ENCODE measurements at places on chromosomes 11 and 22.

GRCh38 chr11:129728581-129728980 is 87.1 kb upstream of the TMEM45B start:
- DNase-seq: no peak

GRCh38 chr11:67429038-67429668 is 859 bp downstream of the RPS6KB2 start:
- no peak for DNase-seq

- peak; percentile 96 for DNase-seq
These were observed 8.2 kb upstream of the TBC1D22A start for GRCh38 chr22:46754110-46754799.

- DNase-seq: no peak
These were observed 96.7 kb upstream of the GALNT18 start for GRCh38 chr11:11718511-11718910.

DNA sequence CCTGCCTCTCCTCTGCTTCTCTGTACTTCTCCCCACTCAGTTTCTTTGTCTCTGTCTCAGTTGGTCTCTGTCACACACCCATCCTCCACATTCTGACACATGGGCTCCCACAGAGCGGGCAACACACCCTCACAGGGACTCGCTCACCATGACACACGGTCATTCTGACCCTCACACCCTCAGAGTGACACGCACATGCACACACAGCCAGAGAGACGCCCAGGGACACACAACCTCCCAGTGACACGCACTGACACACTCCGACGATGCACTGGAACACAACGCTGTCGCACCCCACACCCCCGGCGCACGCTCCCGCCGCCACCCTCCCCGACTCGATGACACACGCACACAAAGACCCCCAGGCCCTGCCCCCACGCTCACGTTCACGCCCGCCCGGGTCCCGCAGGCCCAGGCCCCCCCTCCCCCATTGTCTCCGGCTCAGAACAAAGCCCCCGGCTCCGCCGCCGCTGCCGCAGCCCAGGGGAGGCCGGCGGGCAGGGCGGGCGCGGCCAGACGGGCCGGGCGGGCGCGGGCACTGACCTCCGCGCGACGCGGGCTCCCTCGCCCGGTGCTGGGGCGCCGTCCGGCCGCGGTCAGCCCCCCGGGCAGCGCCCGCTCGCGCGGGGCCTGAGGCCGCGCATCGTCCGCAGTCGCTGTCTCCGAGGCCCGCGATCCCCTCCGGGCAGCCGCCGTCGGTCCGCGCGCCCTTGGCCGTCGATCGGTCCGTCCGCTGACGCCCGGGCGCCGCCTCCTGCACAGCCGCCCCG is 404 bp downstream of the DCHS1 start:
- no peak for DNase-seq

GRCh38 chr11:107605061-107606006 is 14.4 kb downstream of the ELMOD1 start:
- no peak for DNase-seq

- DNase-seq: peak; percentile 68
These were observed 30.6 kb downstream of the UBASH3B start for GRCh38 chr11:122686111-122686510.

GRCh38 chr11:122717264-122717867 is 61.8 kb downstream of the UBASH3B start:
- DNase-seq: no peak

GRCh38 chr11:133911171-133911570 is 45.6 kb downstream of the IGSF9B start:
- DNase-seq: no peak

DNA sequence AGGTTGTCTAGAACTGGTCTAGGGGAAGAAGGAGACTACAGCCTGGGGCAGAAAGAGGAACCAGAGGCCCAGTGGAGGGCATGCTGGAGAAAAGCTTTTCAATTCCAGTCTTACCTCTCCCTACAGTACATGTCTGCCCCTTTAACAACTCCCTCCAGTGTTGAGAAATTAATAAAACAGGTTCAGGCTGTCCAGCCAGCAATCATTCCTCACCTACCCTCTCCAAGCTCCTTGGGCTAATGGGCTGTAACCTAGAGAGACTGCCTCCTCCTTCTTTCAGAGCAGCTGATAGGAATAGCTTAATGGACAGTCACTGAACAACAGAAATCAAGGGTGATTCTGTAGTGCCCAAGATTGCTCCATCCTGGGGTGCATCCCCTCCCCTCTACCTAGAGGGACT is 8.8 kb downstream of the SLC35F2 start:
- DNase-seq: no peak
